ENCODE measurements at places on chromosomes 6 and 20. TPM values are rescaled to one million over a fixed set of nuclear protein-coding genes. Genes with fewer than 3 reads are reported as not detected.

DNA sequence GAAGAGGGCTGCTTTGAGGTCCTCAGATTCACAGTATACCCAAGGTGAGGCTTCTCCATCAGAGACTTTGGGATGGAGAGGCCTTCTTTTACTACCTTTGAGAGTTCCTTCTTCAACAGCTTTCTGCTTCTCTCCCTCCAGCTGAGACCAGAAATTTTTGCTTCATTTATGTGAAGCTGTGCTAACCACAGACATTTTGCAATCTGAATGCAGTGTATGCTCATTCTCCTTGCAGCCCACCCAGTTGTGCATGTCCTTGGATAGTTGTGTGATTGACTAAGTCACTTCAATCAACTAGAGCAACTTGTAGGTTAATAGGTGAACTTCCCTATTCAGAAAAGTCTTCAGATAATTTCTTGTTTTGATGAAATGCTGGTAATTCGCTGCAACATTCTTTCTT lies 20.1 kb downstream of the DCBLD1 start:
- no peak for DNase-seq

- DNase-seq, result no peak
These were observed 10.6 kb downstream of the PGK2 start for GRCh38 chr6:49776444-49776843.

GRCh38 chr6:43226192-43226851 lies 3.0 kb downstream of the DNPH1 start:
- DNase-seq, result no peak

GRCh38 chr20:31605902-31606803 lies 1.1 kb downstream of the ID1 start:
- DNase-seq, result no peak

GRCh38 chr20:31842471-31843157 lies 2.8 kb downstream of the FOXS1 start:
- peak; percentile 38 for DNase-seq

DNA sequence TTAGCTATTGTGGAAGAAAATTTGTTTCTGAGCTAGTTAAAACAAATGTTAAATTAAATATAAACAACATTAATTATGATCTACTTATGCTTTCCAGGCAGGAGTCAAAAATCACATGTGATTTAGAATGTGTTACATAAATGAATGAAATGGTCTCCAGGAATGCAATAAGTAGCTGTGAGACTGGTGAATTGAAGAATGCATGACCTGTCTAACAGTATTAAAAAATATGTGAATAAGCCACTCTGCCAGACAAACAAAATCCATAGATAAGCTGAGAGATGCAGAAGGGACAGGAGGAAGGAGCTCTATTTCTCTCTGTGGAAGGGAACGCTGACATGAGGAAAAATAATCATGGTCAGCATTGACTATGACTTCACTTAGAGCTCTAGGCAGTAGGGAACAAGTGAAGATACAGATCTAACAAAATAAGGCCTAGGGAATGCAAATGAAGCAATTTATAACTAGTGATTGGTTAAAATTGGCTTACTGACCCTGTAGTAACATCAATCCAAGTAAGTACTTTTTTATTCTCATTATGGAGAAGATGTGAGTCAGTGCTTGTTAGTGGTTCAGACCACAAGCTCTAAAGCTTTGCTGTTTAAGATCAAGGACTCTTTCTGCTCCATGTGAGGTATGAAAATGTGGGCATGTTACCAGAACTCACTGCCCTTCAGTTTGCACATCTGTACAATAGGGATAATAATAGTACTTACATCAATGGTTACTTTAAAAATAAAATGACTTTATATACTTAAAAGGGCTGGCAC lies 432.6 kb downstream of the MMUT start:
- DNase-seq, result no peak

DNA sequence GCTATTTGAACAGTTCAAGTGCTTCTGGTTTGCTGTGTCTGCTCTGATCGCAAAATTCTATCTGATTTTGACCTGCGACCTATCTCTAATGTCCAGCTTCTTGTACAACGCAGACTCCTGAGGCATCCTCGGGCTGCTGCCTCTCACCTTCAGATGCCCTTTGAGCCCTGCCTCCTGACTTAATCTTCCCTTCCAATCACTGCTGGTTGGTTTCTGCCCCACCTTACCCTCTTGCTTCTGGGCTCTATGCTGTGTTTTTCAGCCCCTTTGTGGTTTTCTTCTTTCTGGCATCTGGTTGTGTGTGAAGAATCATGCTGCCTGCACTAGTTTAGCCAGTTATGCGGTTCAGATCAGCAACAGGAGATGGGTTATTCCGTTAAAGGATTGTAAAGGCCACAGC lies 131.2 kb upstream of the THEMIS start:
- no peak for DNase-seq

- no peak for DNase-seq
These were observed 36.3 kb upstream of the CMTR1 start for GRCh38 chr6:37396571-37397180.

DNA sequence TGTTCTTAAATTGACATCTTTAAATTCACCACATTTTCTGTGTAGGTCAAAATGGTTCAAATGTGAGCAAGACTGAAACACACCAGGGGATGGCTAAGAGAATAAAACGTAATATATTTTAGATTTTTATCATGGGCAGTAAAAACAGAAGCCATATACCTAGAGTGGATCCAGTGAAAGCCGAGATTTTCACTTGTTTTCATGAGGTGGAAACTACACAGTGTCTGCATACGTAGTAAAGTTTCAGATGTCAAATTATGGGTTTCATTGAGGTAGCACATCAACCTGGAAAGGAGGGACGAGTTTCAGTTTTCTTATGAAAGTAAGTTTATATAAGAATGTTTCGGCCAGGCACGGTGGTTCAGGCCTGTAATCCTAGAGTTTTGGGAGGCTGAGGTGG lies 25.9 kb downstream of the METTL24 start:
- no peak for DNase-seq

GRCh38 chr6:47034421-47034820 lies 7.7 kb downstream of the ADGRF1 start:
- no peak for DNase-seq

Gene HCRTR2
- total RNA-seq, result not detected

Gene FERMT1
- total RNA-seq, result 9.2 TPM

Gene GDAP1L1
- not detected for total RNA-seq

Gene ECT2L
- 0.14 TPM for total RNA-seq

Gene SNRPB
- total RNA-seq, result 85.8 TPM

Gene SLC26A8
- not detected for total RNA-seq

Measured in mucosa of gallbladder (tissue), 1 donor.